Activated naive CD4-positive, alpha-beta T cell (primary cell): ENCODE measurements at places on chromosomes 13 and 19.
A peak's percentile ranks its signal among the peaks of the same experiment; 100 is the strongest.

DNA sequence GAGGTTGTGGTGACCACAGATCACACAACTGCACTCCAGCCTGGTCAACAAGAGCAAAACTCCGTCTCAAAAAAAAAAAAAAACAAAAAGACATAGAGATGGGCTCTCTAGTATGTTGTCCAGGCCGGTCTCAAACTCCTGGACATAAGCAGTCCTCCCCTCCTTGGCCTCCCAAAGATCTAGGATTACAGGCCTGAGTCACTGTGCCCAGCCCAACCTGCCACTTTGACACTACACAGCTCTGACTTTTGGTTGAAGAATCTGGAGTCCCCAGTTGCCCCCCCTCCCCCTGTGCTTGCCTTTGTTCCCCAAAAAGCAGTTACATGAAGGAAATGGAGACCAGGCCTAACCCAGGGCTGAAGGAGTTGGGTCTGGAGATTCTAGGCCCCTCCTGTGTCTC lies 12.9 kb downstream of the CARM1 start:
- DNase-seq: no peak

GRCh38 chr13:92487238-92487637 lies 739.4 kb upstream of the GPC6 start:
- DNase-seq: no peak

GRCh38 chr19:38061294-38061693 lies 154.3 kb downstream of the SIPA1L3 start:
- no peak for DNase-seq

DNA sequence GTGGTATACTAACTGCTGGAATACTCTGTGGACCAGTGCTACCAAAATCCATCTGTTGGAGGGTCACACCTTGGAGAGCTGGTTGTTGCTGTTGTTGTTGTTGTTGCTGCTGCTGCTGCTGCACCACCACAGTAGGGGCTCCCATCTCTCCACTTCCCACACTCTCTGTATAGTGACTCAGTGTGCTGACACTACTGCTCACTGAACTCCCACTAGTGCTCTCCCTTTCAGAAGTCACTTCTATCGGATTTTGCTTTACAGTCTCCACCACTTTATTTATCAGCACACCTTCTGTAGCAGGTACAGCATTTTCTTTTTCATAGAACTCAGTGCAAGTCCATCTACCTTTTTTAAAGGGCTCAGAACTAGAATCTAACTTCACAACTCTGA lies 1.7 kb downstream of the TSC22D1 start:
- no peak for DNase-seq

DNA sequence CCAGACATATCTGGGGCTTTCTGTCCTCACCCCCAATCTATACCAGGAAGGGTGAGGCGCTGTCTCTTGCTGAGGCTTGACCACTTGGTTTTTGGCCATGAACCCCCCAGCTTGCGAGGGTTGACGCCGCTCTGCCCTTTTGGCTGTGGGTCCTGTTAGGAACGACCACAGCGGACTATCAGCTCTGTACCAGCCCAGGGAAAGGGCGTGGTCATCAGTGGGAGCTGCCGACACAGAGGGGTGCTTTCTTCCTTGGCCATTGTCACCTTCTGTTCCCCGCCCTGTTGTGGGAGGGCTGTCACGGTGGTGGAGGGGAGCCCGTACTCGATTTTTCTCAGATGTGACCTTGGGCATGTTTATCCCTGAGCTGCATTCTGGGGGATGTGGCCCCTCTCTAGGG lies 5.7 kb downstream of the DCAF15 start:
- no peak for DNase-seq

- no peak for DNase-seq
These were observed 2.4 kb downstream of the PTPRH start for GRCh38 chr19:55206664-55207500.

- no peak for DNase-seq
These were observed 43.3 kb downstream of the DLEU7 start for GRCh38 chr13:50800091-50800739.

GRCh38 chr19:947090-947706 lies 21.4 kb downstream of the ARID3A start:
- no peak for DNase-seq

- no peak for DNase-seq
These were observed 50.5 kb downstream of the SGCG start for GRCh38 chr13:23231241-23231640.

- DNase-seq: peak; percentile 49
These were observed 957 bp upstream of the CCDC194 start for GRCh38 chr19:17394891-17395415.

DNA sequence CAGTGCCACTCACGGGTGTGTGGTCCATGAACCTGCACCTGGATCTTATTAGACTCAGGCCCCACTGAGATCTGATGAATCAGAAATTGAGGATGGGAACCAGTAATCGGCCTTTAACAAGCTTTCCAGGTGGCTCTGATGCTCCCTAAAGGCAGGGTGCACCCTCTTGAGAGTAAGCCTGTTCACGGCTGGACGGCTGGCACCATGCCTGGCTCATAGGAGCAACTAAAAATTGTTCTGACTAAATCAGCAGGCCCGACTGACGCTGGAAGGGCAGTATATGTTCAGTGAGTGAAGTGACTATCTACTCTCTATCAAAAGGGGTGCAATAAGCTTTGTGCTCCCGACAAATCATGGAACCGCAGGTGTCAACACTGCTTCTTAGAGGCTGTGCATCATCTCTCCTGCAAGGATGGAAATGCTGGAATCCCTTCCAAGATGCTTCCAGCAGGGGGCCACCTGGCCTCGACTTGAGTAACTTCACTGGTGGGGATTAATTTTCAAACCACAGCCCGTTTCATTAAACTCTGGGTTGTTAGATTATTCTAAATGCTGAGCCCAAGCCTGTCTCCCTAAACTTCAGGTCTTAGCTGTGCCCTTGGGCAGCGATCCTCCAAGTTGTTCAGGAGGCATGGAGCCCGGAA lies 28.4 kb downstream of the TMTC4 start:
- no peak for DNase-seq

- DNase-seq: no peak
These were observed 48.7 kb downstream of the LYL1 start for GRCh38 chr19:13053761-13054625.

- DNase-seq: no peak
These were observed 60.5 kb downstream of the CCNE1 start for GRCh38 chr19:29872224-29872731.

DNA sequence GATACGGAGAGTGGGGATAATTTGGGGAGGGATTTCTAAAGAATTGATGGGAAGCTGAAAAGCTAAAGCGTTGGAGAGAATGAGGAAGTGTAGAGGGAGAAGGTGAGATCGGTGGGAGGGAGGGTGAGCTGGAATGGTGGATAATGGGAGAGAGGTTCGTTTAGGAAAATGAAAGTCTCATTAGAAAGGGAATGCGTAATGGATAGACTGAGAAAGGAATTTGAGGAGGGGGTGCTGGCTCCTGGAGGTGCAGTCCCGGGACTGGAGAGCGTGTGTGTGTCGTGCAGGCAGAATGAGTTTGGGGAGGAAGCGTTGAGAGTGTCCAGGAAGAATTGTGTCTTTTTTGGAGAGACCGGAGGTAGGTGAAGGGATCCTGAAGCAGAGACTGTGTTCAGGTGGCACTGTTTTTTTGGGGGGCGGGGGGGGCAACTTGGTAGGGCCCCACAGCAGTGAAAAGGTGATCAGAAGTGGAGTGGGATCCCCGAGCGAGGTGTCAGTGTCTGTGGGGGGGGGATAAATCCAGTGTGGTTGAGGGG lies 1.4 kb downstream of the ACTN4 start:
- no peak for DNase-seq

- no peak for DNase-seq
These were observed 4.3 kb downstream of the SPRED3 start for GRCh38 chr19:38392707-38393308.

- DNase-seq: no peak
These were observed 16.5 kb upstream of the B3GNT3 start for GRCh38 chr19:17778251-17778967.

- DNase-seq: no peak
These were observed 380.4 kb downstream of the PCDH9 start for GRCh38 chr13:66849706-66850105.

DNA sequence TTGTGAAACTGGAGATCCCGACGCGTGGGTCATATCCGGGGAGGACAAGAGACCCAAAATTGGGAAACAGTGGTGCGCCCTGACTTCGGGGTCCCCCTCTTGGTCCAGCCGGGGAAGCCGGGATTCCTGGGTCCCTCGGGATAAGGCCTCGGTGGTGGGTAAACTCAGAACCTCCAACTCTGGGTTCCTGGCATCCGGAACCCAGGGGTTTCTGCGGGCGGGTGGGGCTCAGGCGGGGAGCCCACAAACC lies 688 bp downstream of the ZFP36 start:
- no peak for DNase-seq

DNA sequence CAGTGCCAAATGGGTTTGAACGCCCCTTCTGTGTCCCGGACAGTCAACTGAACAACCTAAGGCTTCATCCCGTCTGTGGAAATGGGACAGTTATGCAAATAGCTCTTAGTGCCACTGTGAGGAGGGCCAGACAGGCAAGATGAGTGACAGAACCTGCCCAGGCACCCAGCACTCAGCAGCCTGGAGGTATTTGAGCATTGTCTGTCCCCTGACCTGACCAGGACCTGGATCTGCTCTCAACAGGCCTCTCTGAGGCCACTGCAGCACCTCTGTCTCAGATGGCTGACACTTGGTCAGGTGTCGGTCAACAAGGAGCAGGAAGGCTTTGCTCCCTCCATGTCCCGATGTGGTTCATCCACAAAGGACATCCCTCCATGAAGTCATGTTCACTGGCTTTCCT lies 67.9 kb downstream of the CCDC70 start:
- no peak for DNase-seq

GRCh38 chr13:113109151-113110047 lies 3.8 kb downstream of the F7 start:
- no peak for DNase-seq

DNA sequence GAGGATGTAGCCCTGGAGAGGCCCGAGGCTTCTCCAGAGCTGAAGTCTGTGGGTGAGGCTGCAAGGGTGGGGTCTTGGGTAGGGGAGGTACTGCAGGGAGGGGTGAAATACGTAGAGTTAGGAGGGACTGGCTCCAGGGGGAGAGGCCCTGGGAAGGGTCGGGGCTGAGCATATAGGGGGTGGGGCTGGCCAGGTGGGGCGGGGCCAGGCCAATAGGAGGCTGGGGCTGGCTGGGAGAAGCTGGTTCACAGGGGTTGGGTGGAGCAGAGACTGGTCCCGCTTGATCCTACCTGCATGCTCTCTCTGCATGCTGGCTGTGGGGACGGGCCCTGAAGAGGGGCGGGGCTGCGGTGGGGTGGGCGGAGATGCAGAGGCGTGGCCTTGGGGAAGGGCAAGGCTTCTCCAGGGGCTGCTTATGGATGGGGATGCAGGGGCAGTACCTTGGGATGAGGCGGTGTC lies 51.9 kb downstream of the CELF5 start:
- DNase-seq: no peak

DNA sequence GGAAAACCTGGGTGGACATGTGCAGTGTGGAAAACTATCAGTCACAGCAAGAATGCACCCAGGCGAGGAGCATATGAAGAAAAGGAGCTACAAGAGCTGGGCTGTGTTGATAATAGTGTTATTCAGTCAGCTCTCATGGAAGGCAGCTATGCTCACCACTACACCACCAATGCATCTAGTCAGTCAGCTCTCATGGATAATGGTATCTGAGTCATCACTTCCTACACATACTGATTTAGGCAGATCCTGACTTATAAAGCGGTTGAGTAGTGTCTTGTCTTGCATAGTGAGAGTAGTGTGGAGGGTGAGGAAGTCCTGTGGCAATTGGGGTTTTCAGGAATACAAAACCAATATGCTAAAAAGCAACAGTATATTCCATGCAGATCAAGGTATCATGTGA lies 9.1 kb upstream of the ZNF160 start:
- no peak for DNase-seq

- DNase-seq: no peak
These were observed at the start of gene EXOC3L2 for GRCh38 chr19:45245334-45245787. EXOC3L2 (minus strand) TSS chr19:45245407; CDS start chr19:45239045, 6,362 bp downstream.

DNA sequence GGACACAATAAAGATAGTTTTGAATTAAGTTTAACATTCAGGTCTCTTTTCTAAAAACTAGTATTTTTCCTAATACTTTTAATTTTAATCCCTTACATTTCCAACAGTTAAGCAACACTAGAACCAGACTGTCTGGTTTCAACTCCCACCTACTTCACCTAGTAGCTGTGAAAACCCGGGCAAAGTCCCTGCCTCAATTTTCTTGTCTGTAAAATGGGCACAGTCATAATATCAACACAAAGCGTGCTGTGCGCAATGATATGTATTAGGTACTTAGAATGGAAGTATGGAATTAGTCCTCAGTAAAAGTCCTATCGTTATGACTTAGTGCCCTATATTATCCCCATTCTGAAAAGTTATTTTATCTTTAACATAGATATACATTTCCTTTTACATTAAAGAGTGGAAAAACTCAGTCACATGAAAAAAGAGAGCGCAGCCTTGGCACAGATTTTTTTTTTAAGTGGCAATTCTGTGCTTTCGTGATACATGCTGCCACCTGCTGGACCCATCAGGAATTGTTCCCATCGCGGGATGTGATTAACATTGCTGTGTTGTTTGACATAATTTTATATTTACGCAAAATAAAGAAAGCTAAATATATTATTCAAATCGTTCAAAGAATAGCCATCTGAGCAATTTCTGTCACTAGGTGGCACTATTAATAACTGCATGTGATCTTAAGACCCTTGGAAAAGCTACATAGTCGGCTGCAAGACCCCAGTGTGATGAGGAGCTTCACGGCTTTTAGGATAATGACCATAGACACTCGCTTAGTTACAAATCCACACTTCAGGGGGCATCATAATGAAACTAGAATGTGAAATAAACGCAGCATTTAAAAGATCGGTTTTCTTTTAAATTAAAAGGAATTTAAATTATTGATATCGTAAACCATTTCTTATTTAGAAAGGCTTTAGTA lies 59.9 kb downstream of the LIG4 start:
- DNase-seq: peak; percentile 35

GRCh38 chr13:43389983-43390382 lies 366.6 kb downstream of the DNAJC15 start:
- DNase-seq: no peak

DNA sequence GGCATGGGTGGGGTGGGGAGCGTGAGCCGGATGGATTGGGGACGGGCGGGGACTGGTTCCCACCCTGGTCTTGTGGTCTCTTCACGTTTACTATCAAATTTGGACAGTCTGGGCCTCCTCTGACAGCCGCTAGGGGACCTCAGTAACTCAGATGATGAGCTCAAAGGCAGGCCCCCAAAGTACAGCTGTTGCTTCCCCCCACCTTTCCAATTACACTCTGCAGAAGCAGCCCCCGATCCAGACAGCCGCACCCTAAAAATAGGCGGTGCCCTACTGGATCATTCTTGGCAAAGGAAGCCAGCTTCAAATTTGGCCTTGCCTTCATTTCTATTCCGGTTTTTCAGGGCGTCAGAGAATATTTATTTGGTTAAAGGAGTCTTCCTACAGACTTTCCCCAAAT lies 1.9 kb upstream of the FOXO1 start:
- no peak for DNase-seq
